ENCODE measurements at places on chromosomes 13 and 19. TPM values are rescaled to one million over a fixed set of nuclear protein-coding genes. Genes with fewer than 3 reads are reported as not detected.

Gene SYNE4
- total RNA-seq = not detected

Gene ZNF211
- total RNA-seq = 40.5 TPM

Gene PRR22
- 0.38 TPM for total RNA-seq

Gene KLK4
- not detected for total RNA-seq

Gene REXO1
- total RNA-seq = 13.9 TPM

Gene LRP3
- 40.1 TPM for total RNA-seq

Gene UGGT2
- 87.5 TPM for total RNA-seq

Gene LMTK3
- 6.1 TPM for total RNA-seq

Gene PPM1N
- 2.1 TPM for total RNA-seq

Gene THOP1
- 93.8 TPM for total RNA-seq

Gene NXNL1
- 3.6 TPM for total RNA-seq

Gene PSG5
- total RNA-seq = not detected

Gene TNFSF9
- 0.44 TPM for total RNA-seq

Gene ZNF581
- total RNA-seq = 9.7 TPM

Gene TTYH1
- 99.3 TPM for total RNA-seq

Gene ZNF154
- 33.0 TPM for total RNA-seq

Gene RAVER1
- 18.9 TPM for total RNA-seq

Gene ZNF497
- total RNA-seq = 8.7 TPM
